H1 (cell line): ENCODE measurements at places on chromosomes 12 and 14. TPM values are rescaled to one million over a fixed set of nuclear protein-coding genes. Genes with fewer than 3 reads are reported as not detected.
A peak's percentile ranks its signal among the peaks of the same experiment; 100 is the strongest.

GRCh38 chr12:105292705-105293104 is 37.8 kb upstream of the C12orf75 start:
- DNase-seq: no peak

GRCh38 chr12:42015051-42015461 is 129.6 kb downstream of the GXYLT1 start:
- no peak for DNase-seq

- DNase-seq: no peak
These were observed 89.4 kb downstream of the GALNT9 start for GRCh38 chr12:132239796-132240668.

GRCh38 chr14:105220699-105221597 is 27.4 kb upstream of the BTBD6 start:
- DNase-seq: no peak

DNA sequence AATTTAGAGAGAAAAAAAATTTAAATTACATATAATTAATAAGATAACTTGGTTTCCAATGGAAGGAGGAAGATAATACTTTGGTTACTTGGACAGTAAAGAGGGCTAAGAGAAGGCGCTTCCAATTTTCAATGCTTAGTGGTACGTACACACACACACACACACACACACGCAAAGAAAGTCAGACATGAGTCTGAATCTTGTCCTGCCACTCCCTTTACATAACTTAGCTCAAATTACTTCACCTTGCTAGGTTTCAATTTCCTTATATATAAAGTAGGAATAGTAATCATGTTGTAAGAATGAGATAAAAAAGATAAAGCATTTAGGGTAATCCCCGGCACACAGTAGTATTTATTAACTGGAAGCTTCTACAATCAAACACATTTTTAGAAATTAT is 39.7 kb upstream of the VCPKMT start:
- no peak for DNase-seq

DNA sequence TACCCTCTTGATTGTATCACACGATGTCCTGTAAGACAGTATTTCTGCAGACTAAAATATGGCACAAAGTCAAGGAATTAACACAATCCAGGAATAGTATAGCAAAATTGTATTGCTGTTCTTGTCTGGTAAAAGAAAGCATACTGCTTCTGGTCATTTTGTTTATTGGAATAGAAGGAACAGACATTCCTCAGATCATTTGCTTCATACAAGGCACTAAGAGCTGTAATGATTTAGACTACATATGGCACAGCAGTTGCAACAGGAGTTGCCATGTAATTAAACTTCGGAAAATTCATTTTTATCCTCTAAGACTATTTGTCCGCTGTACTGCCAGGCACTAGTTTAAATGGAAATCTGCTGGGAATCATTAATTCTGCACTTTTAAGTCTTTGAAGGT is 7.6 kb upstream of the KERA start:
- DNase-seq: no peak

DNA sequence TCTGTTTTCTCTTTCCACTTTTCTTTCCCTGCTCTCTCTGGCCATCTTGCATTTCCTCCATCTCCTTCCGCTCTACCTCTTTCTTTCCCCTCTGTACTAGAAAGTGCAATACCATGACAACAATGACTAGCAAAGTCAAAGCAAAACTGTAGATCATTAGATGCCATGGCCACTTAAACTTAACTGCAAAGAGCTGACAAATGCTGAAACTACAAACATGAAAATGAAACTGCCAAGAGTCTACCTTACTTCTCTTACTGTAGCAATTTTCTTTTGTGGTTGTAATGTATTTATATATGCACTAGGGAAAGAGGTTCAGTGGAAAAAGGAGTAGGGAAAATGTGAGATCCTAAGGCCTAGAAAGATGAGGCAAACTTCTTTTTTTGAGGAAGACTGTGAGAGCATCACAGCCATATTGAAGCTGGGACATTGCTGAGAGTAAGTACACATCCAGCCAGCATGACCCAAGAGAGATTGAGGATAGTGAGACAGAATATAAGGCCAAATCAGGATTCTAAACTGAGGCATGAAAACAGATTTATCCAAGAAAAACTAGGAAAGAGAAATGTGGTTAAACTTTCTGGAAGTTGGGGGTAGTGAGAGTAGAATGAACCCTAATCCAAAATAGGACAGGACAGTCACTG is 276.6 kb upstream of the NAV3 start:
- DNase-seq: no peak

- no peak for DNase-seq
These were observed 10.9 kb downstream of the NOC4L start for GRCh38 chr12:132154941-132155770.

DNA sequence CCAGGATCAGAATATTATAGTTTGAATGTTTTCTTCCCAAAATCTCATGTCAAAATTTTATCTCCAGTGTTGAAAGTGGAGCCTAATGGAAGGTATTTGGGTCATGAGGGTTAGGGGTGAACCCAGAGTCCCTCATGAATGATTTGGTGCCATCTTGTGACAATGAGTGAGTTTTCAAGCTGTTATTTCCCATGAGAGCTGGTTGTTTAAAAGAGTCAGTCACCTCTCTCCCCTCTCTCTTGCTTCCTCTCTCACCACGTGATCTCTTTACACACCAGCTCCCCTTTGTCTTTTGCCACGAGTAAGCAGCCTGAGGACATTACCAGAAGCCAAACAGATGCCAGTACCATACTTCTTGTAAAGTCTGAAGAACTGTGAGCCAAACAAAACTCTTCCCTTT is 561.6 kb downstream of the RERGL start:
- DNase-seq: no peak

- DNase-seq: no peak
These were observed 244.3 kb downstream of the DIO2 start for GRCh38 chr14:79967001-79967400.

- peak; percentile 17 for DNase-seq
These were observed 91.2 kb upstream of the PARP11 start for GRCh38 chr12:3964439-3964838.

DNA sequence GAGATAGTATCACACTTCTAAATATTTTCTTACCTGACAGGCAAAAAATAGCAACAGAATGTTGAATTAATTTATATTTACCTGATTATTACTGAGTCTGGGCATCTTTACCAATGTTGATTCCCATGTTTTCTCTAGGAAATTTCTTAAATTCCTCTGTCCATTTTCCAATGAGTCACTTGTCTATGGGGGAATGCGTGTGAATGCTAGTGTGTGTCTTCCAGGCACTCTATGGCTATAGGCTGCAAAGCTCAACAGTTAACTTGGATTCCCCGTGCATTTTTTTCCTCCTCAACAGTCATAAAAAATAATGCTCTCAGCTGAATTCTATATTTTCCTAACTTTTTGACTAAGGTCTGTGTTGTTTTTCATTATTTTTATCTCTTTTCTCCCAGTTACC is 1385.8 kb upstream of the FLRT2 start:
- no peak for DNase-seq

- no peak for DNase-seq
These were observed 61.8 kb downstream of the GLT1D1 start for GRCh38 chr12:128914908-128915563.

DNA sequence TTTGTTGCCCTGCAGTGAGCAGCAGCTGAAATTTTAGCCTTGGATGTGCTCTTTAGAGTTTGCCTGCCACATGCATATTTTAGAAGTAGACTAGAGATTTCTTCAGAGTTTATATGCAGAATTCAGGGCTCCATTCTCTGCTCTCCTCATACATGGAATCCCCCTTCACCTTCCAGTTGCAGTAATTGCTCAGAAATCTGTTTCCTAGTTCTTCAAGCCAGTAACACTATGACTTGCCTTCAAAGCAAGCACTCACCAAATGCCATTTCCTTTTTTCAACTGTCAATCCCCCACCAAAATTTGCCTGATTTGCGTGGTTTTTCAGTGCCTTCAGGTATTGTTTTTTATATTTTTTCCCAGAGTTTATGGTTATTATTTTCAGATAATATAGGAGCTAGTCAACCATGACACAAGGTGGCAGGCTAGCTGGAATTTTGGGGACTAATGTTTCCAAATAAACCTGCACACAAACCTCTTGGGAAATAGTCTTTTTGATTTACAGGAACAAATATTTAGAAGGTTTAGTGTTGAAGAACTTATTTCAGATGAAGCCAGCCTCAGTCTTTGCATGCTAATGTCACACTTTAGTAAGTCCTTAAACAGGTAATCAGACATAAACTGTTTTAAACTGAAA is 79.2 kb downstream of the ASCL1 start:
- DNase-seq: no peak

GRCh38 chr14:29799464-29800095 is 128.1 kb downstream of the PRKD1 start:
- no peak for DNase-seq

DNA sequence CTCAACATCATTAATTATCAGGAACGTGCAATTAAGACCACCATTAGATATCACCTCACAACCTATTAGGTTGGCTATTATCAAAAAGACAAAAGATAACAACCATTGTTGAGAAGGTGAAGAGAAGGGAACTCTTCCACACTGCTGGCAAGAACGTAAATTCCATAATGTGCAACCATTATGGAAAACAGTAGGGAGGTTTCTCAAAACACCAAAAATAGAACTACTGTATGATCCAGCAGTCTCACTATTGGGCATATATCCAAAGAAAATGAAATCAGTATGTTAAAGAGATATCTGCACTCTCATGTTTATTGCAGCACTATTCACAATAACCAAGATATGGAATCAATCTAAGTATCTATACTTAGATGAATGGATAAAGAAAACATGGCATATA is 51.6 kb upstream of the OR4E1 start:
- no peak for DNase-seq

GRCh38 chr14:49982082-49982481 is 89.2 kb downstream of the ARF6 start:
- no peak for DNase-seq

DNA sequence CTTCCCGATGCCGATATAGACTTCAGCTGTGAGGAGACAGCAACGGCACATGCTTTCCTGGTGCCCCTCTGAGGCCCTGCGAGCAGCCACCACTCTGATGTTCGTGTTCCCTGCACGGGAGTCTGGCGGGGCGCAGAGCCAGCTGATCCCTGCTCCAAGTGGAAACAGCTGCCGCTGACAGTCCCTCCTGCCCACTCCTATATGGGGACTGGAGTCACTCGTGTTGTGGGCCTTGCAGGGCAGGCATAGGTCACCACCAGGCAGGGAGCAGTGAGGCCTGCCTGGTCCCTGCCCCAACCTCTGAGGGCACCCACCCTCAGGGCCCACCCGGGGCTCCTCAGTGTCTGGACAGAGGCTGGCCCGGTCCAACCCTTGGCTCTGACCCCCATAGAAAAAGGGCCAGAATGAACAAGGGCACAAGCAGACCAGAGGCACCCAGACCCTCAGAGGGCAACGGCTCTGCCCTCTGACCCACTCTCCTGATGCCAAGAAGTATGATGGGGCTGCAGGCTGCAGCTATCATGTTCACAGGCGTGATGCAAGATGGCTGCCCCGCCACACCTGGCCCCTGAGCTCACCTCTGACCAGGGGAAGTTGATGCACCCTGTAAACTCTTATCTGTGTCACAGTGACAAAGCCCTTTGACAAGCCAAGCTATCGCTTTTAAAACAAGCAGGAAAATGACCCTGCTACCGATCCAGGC is 181.6 kb downstream of the CALM1 start:
- no peak for DNase-seq

GRCh38 chr12:127655691-127656090 is 611.3 kb upstream of the TMEM132C start:
- DNase-seq: no peak

GRCh38 chr12:40106655-40107054 is 774 bp upstream of the SLC2A13 start:
- no peak for DNase-seq

GRCh38 chr12:1630133-1630826 is 1.2 kb downstream of the WNT5B start:
- no peak for DNase-seq

DNA sequence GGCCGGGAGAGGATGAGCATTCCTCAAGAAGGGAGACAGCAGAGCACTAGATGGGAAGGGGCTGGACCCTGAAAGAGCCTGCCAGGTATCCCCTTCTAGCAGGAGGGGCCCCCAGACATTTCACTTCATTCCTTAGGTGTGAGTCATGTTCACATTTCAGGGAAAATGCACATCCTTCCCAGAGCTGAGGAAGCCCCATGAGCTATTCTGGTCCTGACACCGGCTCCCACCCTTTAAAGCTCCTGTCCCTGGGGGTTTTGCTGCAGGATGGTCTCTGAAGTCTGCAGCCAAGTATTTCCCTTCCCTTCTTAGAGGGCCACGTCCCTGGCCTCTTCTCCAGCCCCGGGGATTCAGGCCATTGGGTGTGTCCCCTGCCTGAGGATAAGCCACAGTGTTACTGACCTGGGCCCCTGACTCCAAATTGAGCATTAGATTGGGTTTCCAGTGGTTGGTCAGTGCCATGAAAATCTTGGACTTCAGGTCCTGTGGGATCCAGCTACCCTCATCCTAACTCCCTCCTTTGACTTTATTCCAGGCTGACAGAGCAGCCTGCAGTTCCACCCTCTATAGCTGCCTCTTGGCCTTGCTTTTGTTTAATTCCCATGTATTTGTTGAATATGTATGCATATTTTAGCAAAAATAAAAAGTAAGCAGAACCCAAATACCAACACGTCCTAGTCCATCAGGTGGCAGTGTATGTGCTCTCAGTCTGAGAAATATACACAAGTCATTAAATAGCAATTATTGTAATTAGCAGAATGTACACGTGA is 267.1 kb downstream of the CACNA1C start:
- no peak for DNase-seq

DNA sequence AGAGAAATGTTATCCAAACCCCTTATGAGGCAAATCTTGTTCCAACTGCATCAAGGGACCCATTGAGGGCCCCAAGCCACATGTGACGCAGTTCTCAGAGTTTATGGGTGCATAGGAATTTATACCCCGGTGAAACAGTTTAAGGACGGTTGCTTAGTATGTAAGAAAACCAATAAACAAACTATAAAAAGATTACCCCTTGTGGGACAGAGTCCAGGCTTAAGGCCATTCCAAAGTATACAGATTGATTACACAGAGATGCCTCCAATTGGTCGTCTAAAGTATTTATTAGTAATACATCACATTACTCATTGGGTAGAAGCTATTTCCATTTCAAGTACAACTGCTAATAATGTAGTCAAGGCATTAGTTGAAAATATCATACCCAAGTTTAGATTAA is 885.0 kb upstream of the MDGA2 start:
- DNase-seq: no peak

GRCh38 chr12:24198936-24199671 is 249.6 kb upstream of the SOX5 start:
- no peak for DNase-seq

DNA sequence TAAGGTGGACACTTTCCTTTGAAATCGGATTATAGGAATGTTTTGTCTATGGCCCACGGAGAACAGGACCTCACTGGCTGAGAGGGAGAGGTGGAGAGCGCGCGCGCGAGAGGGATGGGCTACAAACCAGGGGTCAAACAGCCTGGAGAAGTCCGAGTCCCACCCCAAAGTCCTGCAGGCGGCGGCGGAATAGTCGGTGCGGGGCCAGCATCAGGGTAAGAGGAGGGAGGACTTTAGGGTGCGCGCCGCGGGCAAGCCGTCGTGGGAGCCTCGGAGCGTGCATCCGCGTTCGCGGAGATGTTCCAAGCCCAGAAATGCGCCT is 3.3 kb upstream of the HOXC8 start:
- no peak for DNase-seq

GRCh38 chr12:62158461-62159360 is 101.5 kb upstream of the USP15 start:
- no peak for DNase-seq

OR4E2 gene
- not detected in 2 replicates for total RNA-seq

KLHL33 gene
- 0.11 TPM in 1 of 2 replicates, not detected in the other for total RNA-seq

LMNTD1 gene
- total RNA-seq: not detected in 2 replicates

ESRRB gene
- total RNA-seq: 0.45 and 0.48 TPM in 2 replicates

TAC3 gene
- total RNA-seq: 9.7 and 11.7 TPM in 2 replicates

TGFB3 gene
- 0.65 and 2.1 TPM in 2 replicates for total RNA-seq

AKAP3 gene
- total RNA-seq: 1.0 and 1.3 TPM in 2 replicates

FIGNL2 gene
- 6.5 and 7.5 TPM in 2 replicates for total RNA-seq

KCNK10 gene
- total RNA-seq: 0.63 and 0.94 TPM in 2 replicates

KRT83 gene
- not detected in 2 replicates for total RNA-seq

TTC6 gene
- not detected in 2 replicates for total RNA-seq
